EH (cell line): ENCODE measurements at places on chromosomes 1 and 21.

DNA sequence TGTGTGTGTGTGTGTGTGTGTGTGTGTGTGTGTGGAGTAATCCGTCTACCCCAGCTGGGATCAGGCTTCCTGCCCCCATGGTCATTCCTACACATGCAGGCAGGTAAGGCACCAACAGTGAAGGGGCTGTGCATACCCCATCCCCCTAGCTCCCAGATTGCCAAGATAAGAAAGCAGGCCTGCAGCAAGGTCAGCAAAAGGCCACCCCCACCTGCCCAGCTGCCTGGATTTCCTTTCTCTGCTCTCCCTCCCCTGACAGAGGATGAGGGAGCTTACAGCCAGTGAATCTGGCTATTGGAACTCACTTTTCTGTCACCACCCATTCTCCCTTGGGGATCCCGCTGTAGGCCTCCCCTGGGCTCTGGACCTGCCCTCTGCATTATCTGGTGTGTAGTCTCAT, 7.9 kb downstream of the ALX3 start:
- DNase-seq: no peak

- DNase-seq: no peak
Measured at GRCh38 chr1:206921772-206922265, at the start of gene FCMR. Gene FCMR, minus strand, starts transcription at chr1:206921941. Its CDS starts 87 bp downstream, at chr1:206921854.

DNA sequence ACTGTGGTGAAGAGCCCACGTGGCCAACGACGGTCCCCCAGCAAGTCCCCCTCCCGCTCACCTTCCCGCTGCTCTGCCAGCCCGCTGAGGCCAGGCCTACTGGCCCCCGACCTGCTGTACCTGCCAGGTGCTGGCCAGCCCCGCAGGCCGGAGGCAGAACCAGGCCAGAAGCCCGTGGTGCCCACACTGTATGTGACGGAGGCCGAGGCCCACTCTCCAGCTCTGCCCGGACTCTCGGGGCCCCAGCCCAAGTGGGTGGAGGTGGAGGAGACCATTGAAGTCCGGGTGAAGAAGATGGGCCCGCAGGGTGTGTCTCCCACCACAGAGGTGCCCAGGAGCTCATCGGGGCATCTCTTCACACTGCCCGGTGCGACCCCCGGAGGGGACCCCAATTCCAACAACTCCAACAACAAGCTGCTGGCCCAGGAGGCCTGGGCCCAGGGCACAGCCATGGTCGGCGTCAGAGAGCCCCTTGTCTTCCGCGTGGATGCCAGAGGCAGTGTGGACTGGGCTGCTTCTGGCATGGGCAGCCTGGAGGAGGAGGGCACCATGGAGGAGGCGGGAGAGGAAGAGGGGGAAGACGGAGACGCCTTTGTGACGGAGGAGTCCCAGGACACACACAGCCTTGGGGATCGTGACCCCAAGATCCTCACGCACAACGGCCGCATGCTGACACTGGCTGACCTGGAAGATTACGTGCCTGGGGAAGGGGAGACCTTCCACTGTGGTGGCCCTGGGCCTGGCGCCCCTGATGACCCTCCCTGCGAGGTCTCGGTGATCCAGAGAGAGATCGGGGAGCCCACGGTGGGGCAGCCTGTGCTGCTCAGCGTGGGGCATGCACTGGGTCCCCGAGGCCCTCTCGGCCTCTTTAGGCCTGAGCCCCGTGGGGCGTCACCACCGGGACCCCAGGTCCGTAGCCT, 46.8 kb downstream of the TRIM11 start:
- no peak for DNase-seq

- DNase-seq: no peak
Measured at GRCh38 chr1:80225510-80225909, 1219.0 kb upstream of the ADGRL4 start.

GRCh38 chr1:245871191-245871590, 635.9 kb downstream of the SMYD3 start:
- no peak for DNase-seq

- no peak for DNase-seq
Measured at GRCh38 chr1:205936311-205936710, 6.9 kb downstream of the SLC26A9 start.

- DNase-seq: peak; percentile 60
Measured at GRCh38 chr1:17550729-17551584, 11.5 kb downstream of the ARHGEF10L start.

DNA sequence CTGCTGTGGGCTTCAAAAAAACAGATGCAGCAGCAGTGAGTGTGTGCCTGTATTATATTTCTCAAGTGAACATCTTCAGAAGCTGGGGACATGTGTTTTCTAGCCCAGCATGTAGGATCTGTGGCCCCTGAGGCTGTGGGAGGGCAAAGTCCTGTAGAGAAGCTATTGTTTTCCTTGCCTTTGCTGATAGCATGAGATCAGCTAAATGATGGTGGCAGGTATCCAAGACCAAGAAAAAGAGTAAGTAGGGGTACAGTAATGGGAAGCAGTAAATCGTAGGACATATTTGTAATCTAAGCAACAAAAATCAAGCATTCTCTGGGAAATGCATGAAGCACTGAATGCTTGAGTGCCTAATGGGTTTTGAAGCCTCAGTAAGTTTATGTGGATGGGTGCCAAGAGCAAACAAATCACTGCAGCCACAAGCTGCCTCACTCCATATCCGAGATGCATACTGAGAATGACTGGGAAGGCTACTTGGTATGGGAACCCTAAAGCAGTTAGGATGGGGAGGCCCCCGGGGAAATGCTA, 98.3 kb downstream of the CD58 start:
- DNase-seq: peak; percentile 31

DNA sequence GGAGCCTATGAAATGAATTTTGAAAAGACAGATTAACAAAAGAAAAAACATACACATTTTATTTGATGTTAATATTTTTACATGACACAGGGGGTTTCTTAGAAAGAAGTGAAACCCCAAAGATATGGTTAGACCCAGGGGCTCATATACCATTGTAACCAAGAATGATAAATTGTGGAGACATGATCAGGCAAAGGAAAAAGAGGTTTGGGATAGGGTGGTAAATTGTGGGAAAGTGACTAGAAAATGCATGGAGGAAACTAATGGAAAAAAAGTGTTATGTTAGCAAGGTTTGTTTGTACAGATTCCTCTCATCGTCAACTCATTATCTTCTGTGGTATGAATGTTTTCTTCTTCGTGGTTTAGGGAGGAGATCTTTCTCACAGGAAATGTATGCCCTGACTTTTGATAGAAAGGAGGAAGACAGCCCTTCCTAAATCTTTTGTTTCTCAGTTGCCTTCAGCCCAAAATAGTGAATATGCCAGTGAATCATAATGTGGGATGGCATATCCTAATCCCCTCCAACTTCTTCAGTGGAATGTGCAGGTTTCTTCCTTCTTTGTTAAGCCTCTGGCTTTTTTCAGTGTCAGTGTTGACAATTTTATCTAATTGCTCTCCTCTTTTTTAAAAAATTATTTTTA, 140.4 kb upstream of the UBE2U start:
- peak; percentile 61 for DNase-seq

DNA sequence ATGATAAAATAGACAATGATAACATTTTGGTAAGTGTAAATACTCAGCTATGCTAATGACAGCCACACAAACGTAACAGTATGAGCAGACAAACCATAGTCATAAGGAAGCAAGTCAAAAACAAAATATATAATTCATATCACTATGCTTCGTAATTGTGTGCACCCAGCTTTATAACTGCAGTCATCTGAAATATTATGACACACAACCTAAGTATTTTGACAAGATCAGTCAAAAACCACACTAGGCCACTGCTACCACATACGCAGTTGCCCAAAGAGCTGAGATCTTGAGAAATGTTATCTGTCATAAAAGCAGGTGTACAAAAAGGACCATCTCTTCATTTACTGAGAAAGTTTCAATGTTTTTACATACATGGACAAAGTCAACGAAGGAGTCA, 26.0 kb downstream of the RNASEL start:
- no peak for DNase-seq

DNA sequence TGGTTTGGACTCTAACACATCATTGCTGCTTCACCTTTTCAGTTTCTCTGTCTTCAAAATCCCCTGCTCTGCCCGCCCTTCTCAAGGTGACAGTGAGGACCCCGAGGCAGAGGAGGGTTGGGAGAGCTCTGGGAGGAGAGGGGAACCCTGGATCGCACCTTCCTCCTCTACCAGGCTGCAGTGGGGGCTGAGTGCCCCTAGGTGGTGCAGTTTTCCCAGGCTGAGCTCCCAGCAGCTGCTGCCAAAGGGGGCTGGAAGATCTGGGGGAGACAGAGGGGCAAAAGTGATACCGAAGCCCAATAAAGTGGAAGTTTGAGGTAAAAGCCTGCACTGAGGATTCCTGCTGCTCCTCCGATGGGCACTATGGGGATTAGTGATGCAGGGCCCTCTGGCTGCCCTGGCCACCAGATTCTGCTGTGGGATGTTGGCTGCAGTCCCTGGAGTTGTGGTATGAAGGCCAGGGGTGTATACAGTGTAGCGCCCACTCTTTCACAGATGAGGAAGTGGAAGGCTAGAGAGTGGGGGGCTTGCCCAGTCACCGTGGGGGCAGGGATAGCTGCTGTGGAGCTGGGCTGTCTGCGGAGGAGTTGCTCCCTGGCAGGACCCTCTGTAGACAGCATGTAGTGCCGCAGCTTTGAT, 40.7 kb upstream of the SCMH1 start:
- peak; percentile 47 for DNase-seq

- DNase-seq: no peak
Measured at GRCh38 chr1:237879195-237879594, 11.5 kb downstream of the ZP4 start.

DNA sequence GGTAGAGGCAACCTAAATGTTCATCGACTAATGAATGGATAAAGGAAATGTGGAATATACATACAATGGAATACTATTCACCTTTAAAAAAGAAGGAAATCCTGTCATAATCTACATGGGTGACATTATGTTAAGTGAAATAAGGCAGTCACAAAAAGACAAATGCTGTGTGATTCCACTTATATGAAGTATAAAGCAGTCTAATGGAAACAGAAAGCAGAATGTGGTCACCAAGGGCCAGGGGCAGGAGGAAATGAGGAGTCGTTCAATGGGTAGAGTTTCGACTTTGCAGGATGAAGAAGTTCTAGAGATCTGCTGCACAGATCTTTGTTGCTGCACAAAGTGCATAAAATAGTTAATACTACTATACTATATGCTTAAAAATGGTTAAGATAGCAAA, 7.8 kb downstream of the DIPK1A start:
- DNase-seq: no peak
